ENCODE measurements at places on chromosomes 3 and 15.

GRCh38 chr3:156519758-156520162 is 35.2 kb downstream of the SSR3 start:
- DNase-seq: no peak

DNA sequence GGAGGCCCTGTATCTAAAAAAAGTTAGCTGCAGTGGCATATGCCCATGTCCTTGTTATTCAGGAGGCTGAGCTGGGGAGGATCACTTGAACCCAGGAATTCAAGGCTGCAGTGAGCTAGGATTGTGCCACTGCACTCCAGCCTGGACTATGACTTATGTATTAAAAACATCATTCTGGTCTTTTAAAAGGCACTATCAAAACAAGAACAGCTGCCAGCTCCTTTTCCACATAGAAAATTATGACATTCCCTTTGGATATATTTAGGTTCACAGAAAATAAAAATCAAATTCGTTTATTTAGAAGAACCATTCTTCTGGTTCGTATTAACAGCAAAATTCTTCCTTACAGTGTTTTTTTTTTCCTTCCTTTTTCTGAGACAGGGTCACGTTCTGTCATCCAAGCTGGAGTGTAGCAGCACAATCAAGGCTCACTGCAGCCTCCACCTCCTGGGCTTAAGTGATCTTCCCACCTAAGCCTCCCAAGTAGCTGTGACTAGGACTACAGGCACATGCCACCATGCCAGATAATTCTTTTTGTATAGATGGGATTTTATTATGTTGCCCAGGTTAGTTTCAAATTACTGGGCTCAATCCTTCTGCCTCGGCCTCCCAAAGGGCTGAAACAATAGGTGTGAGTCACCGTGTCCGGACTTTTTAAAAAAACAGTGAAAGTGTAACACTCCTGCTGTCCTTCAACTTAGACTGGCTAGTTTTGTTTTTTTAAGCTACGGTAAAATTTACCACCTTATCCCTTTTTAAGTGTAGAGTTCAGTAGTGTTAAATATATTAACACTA is 13.9 kb downstream of the ICE2 start:
- DNase-seq: no peak

- no peak for DNase-seq
Observed at GRCh38 chr15:39239562-39239961, 341.3 kb upstream of the THBS1 start.

DNA sequence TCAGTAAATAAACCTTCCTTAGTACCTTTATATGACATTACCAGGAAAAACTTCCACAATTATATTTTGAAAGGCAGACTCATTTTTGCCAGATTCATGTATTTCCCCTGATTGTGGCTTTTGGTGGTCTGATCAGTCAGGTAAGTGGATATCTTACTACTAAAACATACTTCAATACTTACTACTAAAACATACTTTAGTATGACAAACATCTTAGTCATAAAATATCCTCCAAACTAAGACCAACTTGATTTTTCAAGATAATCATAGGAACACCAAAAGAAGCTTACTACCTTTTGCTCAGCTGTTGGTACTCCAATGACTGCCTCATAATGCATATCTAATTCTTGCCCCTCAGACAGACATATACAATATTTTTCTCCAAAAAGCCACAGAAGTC is 9.3 kb downstream of the TJP1 start:
- no peak for DNase-seq

DNA sequence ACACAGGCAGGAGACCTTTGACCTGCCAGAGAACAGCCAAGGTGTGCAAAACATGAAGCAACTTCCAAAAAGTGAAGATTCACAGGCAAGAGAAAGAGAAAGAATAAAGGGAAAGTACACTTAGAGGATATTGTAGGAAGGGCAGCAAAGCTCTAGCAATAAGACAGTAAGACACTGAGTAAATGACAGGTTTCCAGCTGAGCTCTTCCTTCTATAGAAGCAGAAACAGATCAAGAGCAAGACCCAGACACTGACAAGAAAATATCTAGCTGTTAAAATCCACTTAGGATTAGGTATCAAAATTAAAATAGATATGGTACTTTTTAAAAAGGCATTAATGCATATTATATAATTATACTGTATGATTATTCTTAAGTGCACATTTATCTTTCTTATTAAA is 333.4 kb downstream of the RAP2B start:
- no peak for DNase-seq

- DNase-seq: no peak
Observed at GRCh38 chr3:59308684-59309083, 258.9 kb upstream of the CFAP20DC start.

DNA sequence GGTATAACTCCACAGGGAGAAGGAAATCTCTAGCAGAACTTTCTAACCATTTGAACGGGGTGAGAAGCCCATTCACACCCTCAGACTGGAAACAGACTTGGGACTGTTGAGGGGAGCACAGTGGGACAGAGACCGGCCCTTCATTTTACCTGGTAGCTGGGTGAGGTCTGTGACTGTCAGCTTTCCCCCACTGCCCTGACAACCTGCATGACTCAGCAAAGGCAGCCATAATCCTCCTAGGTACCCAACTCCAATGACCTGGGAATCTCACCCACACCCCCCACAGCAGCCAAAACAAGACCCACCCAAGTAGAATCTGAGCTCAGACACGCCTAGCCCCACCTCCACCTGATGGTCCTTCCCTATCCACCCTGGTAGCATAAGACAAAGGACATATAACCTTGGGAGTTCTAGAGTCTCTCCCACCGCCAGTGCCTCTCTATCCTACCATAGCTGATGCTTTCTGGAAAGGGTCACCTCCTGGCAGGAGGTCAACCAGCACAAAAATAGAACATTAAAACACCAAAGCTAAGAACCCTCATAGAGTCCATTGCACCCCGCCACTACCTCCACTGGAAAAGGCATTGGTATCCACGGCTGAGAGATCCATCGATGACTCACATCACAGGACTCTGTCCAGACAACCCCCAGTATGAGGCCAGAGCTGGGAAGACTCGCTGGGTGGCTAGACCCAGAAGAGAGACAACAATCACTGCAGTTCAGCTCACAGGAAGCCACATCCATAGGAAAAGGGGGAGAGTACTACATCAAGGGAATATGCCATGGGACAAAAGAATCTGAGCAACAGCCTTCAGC is 28.0 kb downstream of the SENP7 start:
- no peak for DNase-seq

Data from stimulated activated CD8-positive, alpha-beta memory T cell treated with anti-CD3 and anti-CD28 coated beads, Interleukin-7, amount 100 ng/mL, for 1 hour (primary cell).